ENCODE measurements at places on chromosomes 13 and 19.

DNA sequence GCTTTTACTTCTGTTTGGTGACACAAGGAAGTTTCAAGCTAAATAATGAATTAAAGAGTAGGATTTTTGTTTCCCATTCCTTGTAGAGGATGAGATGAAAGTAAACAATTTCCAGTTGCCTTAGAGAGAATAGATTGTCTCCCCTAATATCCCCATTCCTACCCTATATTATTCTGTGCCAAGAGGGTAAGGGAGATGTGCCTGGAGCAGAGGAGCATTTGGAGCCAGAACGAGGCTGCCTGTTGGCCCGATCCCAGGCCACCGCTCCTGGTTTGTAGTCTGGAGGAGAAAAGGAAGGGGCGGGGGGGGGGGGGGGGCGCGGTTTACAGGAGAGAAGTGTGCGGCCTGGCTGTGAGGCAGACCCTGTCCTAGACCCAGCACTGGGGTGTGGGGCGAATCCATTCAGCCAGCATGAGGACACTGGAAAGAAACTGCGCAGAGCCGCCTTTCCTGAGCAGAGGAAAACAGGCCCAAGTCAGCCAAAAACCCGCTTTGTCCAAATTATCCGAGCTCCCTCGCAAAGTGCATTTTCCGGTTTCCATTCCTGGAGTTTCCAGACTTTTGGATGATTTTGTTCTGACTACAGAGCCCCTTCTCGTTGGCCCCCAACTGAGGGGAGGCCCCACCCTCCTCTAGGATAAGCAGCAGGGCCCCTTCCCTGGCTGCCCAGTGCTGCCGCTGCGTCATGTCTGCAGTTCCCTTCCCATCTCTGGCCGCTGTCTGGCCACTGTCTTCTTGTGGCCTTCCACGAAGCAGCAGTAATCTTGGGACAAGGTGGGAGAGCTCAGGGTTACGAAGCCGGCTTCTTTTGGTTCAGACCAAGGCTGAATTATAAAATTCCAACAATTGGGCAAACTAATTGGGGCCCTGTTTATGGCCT is 23.0 kb downstream of the NFIX start:
- no peak for DNase-seq

DNA sequence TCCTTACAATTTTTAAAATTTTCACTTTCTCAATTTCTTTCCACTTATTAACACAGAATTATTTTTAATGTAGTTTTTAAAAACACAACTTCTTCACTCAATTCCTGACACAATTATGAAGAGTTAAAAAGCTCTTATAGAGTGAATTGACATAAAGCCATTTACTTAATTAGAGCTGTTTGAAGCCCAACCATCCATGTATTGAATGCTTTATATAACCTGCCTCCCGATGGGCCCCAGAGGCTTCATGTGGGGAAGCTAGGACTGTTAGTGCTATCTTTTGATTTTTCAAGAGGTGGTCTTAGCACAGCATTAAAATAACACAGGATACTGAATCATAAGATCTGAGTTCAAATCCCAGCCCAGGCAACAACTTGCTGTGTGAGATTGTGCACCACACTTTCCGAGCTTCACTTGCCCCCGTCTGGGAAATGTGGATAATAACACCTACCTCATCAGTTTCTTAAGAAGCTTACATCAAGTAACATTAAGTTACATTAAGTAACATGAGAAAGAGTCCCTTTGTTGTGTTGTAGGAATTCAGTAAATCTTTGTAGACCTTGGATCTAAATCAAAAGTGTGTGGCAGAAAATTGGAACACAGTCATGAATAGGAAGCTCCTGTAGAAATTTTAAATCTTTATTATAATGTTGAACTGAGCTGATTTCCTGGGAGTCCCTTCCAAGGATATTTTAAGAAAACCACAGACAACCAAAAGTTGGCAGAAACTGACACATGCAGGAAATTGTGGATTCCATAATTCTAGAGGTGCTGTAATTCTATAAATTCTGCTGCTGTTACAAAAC is 5.5 kb upstream of the ENOX1 start:
- DNase-seq = no peak

GRCh38 chr19:1293782-1294604 is 8.3 kb downstream of the EFNA2 start:
- no peak for DNase-seq

DNA sequence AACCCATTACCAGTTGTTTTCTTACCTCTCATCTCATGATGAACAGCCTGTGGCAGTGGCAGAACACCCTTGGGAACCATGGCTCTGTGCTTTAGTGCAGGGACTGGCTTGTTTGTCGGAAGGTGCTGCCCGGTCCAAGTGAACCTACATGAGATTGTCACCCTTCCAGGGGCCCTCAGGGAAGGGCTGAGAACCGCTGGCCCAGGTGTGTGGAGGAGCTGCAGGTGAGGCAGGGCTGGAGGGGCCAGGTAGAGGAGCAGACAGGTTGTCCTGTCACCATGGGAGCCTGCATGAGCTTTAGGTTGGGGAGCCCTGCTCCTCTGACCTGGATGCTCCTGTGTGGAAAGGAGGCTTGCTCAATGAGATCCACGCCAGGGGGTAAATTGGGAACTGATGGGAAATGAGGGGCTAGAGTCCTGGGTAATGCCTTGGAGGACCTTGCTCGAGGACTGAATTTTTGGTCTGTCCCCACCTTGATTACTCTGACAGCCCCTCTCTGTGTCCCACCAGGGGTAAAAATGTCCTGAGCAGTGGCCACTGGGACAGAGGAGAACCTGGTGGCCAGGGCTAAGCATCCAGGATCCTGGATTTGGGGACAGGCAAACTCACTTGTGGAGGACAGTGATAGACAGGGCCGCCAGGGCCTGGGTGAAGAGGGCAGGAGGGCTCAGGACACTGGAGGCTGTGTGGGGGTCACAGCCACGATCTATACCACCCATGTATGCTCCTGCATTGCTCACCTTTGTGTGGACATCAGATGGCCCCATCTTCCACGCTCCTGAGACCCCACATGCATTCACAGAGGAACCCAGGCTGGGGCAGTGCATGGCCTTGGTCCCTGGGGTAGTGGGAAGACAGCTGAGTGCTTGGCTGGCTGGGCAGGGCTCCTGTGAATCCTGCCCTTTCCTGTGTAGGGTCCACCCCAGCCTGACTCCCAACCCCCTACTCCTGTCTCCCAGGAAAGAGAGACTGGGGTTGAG is 24.1 kb upstream of the CEACAM1 start:
- DNase-seq = no peak

DNA sequence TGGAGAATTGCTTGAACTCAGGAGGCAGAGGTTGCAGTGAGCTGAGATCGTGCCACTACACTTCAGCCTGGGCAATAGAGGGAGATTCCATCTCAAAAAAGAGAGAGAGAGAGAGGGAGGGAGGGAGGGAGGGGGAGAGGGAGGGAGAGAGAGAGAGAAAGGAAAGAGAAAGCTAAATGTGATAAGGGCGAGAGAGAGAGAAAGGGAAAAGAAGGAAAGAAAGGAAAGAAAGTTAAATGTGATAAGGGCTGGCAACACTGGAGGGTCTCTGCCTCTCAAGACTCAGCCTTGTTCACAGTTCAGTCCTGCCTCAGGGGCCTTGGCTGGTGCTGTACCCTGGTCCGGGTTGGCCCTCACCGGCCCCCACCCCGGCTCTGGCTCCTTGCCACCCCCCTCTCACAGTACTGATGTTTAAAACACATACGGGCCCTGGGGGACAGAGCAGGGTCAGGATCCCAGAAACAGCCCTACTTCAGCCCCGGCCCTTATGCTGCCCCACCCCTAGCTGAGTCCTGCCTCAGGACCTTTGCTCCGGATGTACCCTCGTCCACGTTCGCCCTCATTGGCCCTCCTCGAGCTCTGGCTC is 3.5 kb downstream of the MAP1S start:
- no peak for DNase-seq

GRCh38 chr13:28597641-28598040 is 61.3 kb upstream of the POMP start:
- no peak for DNase-seq

DNA sequence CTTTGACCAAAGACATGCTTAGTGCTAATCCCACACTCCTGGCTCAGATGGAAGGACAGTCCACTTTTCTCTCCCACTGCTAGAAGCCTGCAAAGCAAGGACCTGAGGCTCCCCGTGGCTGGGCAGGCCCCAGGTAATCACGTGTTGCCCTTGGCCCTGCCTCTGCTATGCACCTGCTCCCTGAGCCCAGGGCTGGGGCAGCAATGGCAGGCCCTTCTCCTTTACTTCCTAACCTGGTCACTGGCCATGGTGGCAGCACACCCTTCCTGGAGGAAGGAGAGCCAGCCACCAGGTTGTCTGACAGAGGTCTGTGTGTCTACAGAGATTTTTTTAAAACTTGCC is 27.9 kb upstream of the ZNF492 start:
- peak; percentile 70 for DNase-seq

DNA sequence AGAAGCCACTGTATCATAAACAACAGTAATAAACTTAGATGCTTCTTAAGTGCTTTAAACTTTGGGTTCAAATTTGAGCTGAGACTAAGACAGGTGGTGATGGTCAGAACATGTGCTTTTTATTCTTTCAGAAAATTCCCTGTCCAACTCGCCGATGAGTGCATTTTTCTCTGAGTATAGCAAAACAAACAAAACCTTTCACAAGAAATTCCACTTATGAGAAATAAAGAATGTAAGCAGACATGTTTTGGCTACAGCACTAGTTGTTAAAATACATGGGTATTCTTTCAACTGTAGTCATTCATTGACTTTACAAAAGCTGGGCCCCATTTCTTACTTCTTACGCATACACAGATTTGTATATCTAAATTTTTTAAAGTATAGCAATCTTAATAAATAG is 125.6 kb downstream of the SPRY2 start:
- no peak for DNase-seq

DNA sequence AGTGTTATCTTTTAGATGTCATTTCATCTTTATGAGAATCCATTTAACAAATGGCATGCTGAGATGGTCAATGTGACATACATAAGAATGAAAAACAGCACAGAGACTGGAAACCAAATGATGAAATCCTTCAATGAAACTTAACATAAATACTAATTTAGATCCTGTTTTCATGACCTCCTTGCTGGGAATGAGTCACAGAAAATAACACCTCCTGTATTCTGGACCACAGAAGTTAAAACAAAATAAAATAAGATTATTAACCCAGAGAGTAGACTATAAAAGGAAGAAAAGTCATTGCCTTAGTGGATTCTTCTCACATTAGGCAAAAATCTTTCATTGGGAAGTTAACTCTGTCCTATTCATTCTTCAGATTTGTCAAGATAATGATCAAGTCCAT is 1.6 kb downstream of the DIAPH3 start:
- DNase-seq = no peak

- DNase-seq = no peak
These were observed 33.3 kb downstream of the TIMM13 start for GRCh38 chr19:2394054-2394441.

GRCh38 chr19:5271145-5271544 is 69.5 kb downstream of the PTPRS start:
- DNase-seq = no peak
